ENCODE measurements at places on chromosomes 3 and 15. TPM values are rescaled to one million over a fixed set of nuclear protein-coding genes. Genes with fewer than 3 reads are reported as not detected.
A peak's percentile ranks its signal among the peaks of the same experiment; 100 is the strongest.

The SERPINI2 gene
- not detected for total RNA-seq

The FEZF2 gene
- not detected for total RNA-seq

The EBLN2 gene
- 1.1 TPM for total RNA-seq

The NANOGP8 gene
- not detected for total RNA-seq

The DCBLD2 gene
- 624 TPM for total RNA-seq

The GOLGA6L9 gene
- total RNA-seq = 4.9 TPM

The GOLGA6L6 gene
- total RNA-seq = not detected

The ISLR gene
- total RNA-seq = 0.48 TPM

The ZNF662 gene
- 4.1 TPM for total RNA-seq

The TTLL13 gene
- not detected for total RNA-seq

DNA sequence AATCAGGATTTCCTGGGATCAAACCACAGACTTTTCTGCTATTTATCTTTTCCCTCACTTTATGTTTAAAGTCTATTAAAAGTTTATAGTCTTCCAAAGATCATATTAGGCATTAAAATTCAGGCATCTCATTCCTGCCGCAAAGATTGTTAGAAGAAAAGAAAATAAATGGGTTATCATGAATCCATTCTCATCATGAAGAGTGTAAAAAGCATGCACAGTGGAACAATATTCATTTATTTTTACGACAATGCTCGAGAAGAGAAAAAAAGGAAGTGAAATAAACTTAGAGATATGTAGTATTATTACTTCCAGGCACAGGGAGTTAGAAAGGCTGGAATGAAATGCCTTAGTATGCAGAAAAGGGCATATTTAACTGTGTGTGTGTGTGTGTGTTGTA, 213.7 kb upstream of the PLSCR5 start:
- DNase-seq = no peak

DNA sequence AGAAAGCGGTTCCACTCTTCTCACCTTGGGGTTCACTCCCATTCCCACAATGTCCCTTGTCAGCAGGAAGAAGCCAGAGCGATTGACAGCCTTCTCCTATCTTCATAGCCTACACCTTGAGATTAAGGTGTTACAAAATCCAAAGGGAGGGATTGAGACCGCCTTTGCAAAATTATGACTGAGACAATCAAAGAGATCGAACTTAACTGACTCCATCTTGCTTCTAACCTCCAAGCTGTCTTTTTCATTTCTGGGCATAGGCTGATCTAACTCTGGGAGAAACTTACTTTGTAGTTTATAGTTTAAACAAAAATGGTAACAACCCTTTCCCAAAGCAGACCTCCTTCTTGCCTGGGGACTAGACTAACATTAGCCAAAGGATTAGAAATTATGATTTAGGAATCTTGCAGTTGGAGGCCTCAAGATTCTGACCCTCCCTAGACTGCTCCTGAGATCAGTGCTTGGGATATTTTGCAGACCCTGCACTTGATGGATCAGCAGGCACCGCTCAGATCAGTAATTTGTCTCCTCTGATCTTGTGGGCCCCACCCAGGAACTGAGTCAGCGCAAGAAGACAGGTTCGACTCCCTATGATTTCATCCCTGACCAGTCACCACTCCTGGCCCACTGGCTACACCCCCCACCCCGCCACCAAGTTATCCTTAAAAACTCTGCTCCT, 40.0 kb downstream of the PAQR5 start:
- no peak for DNase-seq

- DNase-seq = no peak
Observed at GRCh38 chr15:70585707-70586034, 177.7 kb downstream of the UACA start.

DNA sequence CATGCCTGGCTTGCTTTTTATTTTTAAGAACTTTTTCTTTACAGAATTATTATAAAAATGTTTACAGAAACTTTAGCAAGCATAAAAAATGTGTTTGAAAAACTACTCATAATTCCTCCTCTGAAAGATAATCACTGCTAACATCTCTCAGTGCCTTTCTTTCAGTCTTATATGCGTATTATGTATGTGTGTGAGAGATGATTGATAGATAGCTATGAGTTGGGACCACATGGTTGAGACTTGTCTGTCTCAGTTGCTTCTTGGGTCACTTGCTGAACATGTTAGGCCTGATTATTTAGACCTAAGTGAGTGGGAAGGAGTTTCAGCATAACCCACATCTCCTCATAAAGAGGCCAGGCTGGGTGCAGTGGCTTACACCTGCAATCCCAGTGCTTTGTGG, 11.1 kb downstream of the MAP6D1 start:
- no peak for DNase-seq

DNA sequence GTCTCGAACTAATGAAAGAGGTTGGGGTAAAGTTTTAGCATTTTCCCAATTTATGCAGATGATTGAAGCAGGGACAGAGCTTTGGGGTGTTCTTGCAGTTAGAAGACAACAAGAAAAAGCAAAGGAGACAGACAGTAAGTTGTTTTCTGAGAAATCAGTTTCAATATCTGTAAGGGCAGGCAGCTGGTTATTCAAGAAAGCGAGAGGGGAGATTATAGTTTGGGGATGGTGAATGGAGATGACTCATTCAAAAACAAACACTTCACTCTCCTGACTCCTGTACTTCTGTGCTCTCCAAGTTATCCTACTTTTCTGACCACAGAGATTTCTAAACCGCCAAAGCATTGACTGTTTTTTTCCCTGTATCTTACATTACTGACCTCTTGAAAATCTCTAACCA, 352.0 kb downstream of the GAP43 start:
- peak; percentile 69 for DNase-seq

- no peak for DNase-seq
Observed at GRCh38 chr3:144677103-144677502, 705.5 kb downstream of the DIPK2A start.

DNA sequence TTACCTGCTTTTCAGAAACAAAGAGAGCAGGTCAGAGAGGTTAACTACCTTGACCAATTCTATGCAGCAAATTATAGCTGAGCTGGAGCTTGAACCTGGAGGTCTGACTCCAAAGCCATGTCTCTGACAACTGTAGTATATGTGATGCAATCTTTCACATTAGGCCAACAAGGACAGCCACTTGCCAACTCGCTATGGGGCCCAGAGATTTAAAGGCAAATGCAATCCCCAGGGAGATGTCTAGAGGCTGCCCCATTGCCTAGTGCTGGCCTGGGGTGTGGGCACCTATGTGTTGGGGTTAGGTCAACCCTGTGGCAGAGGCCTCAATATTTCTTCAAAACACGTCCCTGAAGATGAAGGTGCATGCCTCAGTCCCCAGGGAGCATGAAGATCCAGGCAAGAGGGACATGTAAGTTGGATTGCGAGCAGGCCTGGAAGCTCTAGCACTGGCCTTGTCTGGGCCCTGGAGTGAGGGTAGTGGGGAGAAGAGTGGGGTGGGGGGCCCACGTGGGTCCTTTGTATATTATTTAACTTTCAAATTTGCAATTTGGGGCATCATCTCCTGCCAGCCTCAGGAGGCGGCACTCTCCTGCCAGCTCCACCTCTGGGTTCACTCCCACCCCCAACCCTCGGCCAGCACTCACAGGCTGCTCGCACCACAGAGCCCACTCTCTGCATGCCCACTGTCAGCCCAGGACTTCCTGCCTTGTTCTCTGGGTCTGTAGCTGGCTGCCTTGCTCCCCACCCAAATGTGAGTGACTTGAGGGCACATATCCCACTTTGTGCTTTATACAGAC, 64.3 kb downstream of the SLC12A8 start:
- no peak for DNase-seq

DNA sequence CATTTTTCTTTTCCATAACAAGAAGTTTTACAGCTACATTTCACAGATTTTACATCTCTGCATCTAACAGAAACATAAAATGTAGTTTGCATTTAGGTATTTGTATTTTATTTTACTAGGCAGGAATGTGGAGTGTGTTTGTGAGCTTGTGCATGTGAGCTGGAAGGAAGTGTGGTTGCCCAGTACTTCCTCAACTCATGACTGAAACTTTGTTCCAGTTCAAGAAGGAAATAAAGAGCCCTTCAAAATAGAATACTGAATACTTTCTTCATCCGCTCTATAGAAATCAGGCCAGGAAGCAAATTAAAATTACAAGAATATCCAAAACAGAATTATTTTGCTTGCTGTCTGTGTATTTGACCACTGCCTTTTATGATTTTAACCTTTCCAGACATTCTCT, 81.3 kb downstream of the CHL1 start:
- DNase-seq = no peak

GRCh38 chr15:79437275-79438000, 5.3 kb downstream of the MINAR1 start:
- DNase-seq = no peak

DNA sequence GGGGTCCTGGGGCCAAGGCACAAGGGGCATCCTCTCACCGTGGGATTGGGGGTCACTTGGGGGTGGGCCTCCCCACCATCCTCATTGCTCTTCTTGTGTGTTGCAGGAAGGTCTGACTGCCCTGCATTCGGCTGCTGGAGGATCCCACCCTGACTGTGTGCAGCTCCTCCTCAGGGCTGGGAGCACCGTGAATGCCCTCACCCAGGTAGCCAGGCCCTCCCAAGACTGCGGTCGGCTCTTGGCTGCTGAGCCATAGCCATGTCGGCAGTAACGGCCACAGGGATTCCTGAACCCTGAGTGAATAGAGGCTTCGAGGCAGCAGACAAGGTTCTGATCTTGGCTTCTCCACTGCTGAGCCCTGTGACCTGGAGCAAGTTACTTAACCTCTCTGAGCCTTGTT, 19.7 kb downstream of the ANKDD1A start:
- DNase-seq = no peak

- DNase-seq = no peak
Observed at GRCh38 chr3:58804914-58805313, 138.3 kb upstream of the FAM3D start.

DNA sequence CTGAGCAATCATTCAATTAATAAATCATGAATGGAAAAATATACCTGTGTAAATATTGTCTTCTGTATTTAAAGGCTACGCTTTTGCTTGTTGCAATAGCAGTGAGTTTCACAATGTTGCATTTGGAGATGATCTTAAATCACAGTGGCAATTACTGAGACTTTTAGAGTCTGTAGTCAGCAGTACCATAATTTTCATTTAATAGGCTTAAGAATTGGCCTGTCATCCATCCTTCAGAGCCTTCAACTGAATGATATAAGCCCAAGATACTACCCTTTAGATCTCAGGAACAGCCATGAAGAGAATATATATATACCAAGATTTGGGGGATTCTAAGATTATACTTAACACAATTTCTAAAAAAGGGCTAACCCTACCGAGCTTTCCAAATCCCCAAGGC, 458.1 kb downstream of the GBE1 start:
- DNase-seq = no peak

- DNase-seq = no peak
Observed at GRCh38 chr3:190204200-190204599, 83.5 kb upstream of the P3H2 start.

GRCh38 chr15:67080118-67080899, 14.9 kb downstream of the SMAD3 start:
- no peak for DNase-seq

DNA sequence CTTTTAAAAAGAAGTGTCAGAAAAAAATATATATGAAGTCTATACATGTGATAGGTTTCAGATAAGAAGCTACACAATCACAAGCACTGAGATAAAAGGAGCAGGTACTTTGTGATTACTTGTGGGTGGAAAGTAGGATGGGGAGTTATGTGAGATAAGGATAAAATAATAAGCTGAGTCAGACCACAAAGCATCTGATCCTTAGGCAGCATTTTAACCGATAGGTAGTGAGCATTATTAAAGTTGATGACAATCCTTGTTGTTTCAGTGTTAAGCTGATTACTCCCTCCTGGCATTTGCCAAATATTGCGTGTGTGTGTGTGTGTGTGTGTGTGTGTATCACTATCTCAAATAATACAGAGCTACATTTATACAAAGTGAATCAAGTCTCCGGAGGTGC, 483.1 kb downstream of the NAALADL2 start:
- no peak for DNase-seq

- DNase-seq = no peak
Observed at GRCh38 chr15:25640381-25640780, 201.6 kb upstream of the UBE3A start.

- DNase-seq = no peak
Observed at GRCh38 chr3:139339219-139339906, 4.5 kb upstream of the MRPS22 start.

DNA sequence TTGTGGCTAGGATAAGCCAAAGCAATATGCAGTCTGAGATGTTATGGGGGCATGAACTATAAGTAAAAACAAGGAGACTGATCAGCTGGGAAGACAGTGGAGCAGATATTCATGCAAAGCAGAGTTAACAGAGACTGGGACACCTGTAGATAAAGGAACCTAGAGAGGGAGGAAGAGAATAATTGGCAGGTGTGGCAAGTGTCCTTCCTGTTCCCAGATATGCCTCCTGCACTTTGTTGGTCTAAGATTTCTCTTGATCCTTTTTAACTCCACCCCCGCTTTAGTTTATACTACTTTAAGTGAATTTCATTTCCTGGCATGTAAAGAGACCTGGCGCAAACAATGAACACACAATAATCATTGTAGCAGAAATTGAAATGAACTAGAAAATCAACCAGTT, 169.4 kb downstream of the CNTN6 start:
- DNase-seq = no peak

DNA sequence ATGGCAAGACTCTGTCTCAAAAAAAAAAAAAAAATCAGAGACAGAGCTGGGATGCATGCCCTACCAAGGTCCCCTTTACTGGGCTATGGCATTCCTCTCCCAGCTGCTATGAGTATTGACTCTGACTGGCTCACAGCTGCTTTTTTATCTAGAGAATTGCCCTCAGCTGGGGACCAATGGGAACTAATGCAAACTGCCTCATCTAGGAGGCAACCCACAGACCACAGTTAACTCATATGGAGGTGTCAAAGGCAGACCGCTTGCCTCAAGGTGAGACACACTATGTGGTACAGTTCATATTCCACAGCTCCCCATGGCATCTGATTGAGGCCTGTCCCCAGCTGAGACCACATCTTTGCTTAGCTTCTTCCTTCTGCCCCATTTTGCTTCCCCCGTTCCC, 183.5 kb upstream of the EOMES start:
- no peak for DNase-seq

- no peak for DNase-seq
Observed at GRCh38 chr3:104676241-104676640, 690.5 kb upstream of the ALCAM start.

DNA sequence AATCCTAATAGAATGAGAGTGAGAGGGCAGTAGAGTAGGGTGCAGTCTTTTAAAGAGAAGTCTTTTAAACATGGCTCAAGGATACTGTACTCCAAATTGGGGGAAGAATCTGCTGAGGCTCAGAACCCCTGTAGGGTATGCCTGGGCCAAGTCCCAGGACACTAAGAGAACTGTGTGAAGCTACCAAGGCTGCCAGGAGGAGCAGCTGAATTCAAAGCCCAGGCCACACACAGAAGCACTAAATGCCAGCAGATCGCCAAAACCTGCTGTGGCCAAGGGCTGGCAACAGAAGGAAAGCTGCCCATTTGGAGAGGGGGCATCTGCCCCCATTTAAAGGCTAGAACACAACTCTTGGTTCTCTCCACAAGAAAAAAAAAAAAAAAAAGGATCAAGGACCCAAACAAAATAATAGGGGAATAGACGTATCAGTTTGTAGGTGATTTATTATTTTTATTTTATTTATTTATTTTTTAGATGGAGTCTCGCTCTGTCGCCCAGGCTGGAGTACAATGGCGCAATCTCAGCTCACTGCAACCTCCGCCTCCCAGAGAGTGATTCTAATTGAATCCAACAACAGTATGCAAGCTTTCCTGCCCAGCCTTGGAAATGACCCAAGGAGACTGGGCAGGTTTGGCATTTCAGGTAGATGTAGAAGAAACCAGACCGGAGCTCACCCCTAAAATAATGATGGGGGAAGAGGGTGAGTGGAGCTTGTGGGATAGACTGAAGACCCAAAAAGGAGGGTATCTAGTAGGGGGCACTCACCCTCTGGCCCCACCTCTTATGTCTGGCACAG, 279.0 kb upstream of the WNT5A start:
- no peak for DNase-seq
